T-helper 2 cell (primary cell): ENCODE measurements at places on chromosomes 6 and 20.

DNA sequence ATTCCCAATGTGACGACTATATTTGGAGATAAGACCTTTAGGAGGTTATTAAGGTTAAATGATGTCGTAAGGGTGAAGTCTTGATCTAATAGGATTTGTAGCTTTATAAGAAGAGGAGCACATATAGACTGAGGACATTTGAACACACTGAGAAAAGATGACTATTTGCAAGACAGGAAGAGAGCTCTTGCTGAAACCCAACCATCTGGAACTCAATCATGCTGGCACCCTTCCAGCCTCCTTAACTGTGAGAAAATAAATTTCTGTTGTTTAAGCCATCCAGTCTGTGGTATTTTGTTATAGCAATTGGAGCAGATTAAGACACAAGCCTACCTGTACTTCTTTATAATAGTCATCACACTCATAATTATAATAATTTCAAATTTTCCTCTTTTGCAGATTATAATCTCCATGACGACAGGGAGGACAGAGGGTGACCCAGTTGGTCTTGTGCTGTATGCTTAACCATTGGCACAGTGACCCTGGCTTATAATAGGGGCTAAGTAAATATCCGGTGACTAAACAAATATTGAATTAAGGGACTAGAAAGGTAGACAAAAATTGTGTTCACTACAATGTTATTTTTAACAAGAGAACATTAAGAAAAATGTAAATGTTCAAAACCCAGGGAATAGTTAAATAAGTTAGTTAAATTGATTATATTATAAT, 206.4 kb upstream of the HDDC2 start:
- DNase-seq: no peak

DNA sequence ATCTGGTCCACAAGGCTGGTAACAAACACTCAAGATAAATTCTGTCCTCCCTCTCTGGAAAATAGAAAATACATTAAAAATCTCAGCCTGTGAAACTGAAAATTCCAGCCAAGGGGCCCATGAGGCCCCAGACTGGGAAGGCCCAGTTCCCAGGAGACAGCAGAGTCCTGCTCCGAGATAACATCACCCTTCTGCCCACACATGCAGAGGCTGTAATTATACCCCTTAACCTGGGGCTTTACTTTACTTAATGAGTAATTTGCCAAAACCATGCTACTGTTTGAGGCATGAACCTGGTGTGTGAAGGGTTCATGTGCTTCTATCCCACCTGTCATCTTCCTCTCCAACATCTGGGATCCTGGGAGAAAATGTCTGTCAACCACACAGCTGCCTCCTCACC, 398.9 kb upstream of the SULF2 start:
- DNase-seq: no peak

DNA sequence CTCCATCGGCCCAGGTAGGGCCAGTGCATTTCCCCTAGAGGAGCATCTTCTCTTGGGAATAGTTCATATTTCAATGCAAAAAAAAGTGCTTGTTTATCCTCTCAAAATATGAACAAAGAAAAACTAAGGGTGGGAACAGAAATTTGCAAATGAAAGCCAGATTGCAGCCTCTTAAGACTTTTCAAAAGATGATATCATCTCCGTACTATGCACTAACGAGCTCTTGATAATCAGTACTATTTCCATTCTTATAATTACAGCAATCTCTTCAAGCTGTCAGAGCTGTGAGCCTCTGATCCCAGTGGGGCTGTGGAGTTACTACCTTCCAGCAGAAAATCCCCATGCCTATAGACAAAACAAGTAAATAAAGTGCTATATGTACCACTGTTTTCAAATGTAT, 77.1 kb downstream of the SOD2 start:
- no peak for DNase-seq

GRCh38 chr6:131910219-131910589, 41.0 kb downstream of the CCN2 start:
- DNase-seq: no peak

- peak; percentile 54 for DNase-seq
Measured at GRCh38 chr20:63955281-63955826, 862 bp downstream of the UCKL1 start.

DNA sequence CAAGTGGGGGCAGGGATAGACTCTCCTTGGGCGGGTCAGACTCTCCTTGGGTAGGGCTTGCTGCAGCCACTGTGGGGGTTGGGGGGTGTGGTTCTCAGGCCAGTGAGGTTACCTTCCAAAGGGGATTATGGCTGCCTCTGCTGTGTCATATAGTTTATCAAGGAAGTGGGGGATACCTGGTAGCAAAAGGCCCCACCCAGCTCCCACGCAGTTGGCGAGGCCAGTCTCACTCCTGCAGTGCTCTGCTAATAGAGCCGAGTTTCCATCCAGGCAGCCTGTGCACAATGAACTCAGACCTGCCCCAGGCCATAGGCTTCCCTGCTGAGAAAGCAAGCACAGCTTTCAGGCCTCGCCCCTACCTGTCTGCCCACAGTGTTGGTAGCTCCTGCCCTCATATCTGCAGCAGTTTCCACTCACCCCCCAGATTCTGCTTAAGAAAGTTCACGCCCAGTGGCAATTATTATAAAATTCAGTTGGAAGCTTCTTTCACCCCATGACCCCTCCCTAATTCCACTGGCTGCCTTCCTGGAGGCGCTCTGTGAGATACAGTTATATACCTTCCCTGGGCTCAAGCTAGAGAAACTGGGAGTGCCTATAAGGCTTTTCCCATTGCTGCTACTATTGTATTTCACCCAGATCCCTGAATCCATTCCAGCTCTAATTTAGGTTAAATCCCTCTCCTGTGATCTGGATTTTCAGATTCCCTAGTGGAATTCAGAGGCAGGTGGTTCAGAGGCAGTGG, 56.1 kb downstream of the HDDC2 start:
- no peak for DNase-seq

DNA sequence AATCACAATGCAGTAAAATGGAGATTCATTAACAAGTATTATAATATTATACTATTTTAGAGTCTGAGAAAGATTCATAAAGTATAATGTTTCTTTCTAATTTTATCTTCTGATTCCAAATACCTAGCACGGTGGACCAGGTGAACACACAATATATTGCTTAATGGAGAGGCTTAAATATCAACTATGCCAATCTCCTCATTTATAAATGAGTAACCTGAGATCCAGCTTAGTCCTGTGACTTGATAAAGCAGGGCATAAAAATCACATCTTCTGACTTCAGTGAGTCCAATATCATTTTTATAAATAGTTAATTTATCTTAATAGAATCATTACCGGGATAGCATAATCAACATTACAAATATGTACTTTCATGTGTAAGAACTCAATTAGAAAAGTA, 144.4 kb upstream of the GJE1 start:
- DNase-seq: no peak

DNA sequence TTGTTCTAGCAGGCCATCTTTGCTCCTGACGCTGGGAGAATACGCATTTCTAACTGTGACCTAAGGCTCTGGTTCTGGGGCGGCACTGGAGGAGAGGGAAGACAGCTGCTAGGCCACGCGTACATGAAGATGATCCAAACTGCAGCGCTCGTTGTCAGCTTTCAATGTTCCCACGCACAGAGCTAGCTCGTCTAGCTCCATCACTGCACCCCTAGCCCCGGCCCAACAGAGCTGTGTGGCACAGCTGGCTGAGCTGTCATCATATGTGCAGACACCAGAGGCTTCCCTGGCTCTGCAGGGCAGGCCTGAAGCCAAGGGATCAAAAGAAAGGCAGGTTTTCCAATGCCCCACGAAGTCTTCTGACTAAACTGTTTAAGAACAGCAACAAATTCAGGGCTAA, 124.7 kb downstream of the IRF4 start:
- DNase-seq: no peak

GRCh38 chr6:10736731-10737130, 10.9 kb upstream of the TMEM14B start:
- DNase-seq: no peak

DNA sequence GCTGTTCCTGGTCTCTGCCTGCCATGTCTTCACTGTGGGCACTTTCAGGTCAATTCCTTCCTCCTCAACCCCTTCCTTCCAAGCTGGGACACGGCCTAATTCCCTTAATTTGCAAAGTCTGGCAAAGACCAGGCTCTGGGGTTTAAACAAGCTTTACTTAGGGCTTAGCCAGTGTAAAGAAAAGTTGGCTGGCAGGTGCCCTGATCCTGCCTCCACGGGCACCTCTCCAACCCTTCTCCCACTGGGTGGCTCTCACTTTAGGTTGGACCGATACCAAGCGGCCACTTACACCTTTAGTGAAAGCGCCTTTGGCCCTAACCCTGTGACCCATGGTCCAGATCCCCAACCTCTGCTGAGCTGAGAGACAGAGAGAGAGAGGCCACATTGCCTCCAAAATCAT, 13.7 kb upstream of the MLN start:
- DNase-seq: no peak

GRCh38 chr6:26521600-26522391, 16.4 kb upstream of the HMGN4 start:
- peak; percentile 29 for DNase-seq

- DNase-seq: no peak
Measured at GRCh38 chr6:152118678-152119077, 311.2 kb downstream of the ESR1 start.

- DNase-seq: no peak
Measured at GRCh38 chr6:108869876-108870275, 21.7 kb downstream of the ARMC2 start.

- no peak for DNase-seq
Measured at GRCh38 chr6:110044622-110045021, 66.5 kb downstream of the GPR6 start.

GRCh38 chr6:159038914-159039884, 5.6 kb downstream of the TAGAP start:
- DNase-seq: peak; percentile 65

DNA sequence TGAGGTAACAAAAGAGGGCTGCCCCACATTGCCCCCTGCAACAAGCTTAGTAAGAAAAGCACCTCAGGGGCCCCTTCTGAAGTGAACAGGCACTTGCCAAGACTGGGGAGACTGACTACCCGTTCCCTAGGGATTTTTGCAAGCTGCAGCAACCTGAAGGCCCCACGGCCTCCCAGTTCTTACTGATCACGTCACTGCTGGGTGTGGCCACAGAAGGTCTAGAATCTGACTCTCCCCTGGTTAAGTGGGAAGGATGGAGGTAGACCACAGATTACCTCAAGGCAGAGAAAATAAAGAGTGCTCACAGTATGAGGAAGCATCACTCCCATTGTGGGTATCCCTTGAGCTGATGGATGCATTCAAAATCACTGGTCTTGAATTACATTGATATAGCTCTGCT, 201.5 kb upstream of the KCNQ5 start:
- DNase-seq: no peak

DNA sequence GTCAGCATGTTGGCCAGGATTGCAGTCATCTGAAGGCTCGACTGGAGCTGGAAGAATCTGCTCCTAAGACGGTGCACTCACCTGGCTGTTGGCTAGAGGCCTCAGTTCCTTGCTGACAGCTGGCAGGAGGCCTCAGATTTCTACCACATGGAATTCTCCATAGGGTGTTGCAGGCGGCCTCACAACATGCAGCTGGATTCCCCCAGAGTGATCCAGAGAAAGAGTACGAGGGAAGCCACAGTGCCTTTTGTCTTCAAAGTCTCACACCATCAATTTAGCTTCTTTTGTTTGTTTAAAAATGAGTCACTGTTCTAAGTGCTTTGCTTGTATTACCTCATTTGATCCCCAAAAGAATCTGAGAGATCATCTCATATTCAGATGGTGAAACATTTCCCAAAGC, 65.5 kb upstream of the FYN start:
- DNase-seq: no peak

DNA sequence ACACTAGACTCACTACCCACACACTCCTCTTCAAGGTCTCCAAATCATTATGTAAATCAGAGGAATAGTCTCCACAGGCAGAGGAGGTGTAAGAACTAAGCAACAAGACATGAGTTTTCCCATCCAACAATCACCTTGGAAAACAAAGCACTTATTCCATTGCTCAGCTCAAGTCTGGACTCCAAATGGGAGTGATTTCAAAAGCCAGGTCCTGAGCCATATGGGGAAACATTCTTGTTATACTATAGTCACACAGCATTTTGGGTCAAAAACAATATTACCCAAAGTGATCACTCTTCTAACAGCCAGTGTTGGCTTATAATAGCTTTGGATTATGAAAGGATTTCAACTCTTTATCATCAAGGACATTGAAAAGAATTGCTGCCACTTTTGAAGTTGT, 3.6 kb upstream of the PRPH2 start:
- no peak for DNase-seq

- DNase-seq: no peak
Measured at GRCh38 chr6:16471222-16471909, 233.0 kb downstream of the GMPR start.

- DNase-seq: no peak
Measured at GRCh38 chr6:108165714-108166663, at the start of gene NR2E1. NR2E1 (plus strand) TSS chr6:108166022; CDS start chr6:108166766, 744 bp downstream.

DNA sequence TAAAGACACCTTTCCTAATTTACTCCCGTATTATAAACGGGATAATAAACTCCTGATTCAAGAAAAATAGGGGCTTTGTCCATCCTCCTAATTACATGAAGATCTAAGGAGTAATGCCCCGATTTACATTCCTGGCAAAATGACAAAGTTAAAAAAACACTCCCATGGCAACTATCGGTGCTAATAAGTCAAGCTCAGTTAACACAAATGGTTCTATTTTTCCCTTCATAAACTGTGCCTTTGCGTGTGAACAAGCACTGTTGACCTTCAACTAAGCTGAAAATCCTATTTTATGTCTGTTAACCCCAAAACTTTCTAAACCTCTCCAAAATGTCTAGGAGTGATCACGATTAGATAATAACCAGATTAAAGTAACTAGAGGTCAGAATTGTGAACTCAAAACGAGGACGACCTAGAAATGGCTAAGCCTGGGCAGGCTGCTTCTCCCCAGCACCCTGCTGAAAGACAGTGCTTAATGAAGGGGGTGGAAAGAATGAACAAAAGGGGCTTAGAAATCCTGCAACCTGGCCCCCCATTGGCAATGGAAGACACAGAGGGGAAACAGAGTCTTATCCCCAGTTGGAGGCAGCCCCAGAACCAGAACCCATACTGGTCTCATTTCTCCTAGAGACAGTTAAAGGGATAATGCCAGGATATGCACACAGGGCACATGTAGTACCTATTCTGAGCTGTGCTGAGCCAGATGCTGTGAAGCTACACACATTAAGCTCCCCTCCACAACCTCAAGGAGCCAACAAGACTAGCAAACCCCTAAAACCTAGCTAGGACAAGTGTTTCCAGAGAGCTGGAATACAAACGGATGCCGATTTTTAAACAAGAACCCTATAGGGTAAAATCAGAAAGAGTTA, 23.0 kb downstream of the SLC23A2 start:
- DNase-seq: no peak

- DNase-seq: no peak
Measured at GRCh38 chr6:158461954-158462353, 97.9 kb upstream of the TMEM181 start.

DNA sequence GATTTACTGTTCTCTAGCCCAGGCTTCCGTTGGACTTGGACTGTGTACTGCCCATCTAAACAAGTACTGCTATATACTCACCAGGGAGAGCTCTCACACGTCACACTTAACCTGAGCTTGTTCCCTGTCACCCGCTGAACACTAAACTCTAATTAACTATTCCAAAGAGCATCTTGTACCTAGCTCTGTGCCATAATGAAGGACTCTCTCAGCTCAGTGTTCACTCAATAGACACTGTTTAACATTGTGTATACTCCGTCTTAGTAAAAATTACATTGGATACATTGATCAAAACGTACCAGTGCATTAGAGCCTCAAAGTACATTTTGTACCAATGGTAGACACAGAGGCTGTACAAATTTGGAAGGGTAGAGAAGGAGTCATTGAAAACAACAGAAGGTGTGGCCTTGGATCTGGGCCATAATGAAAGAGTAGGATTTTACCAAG, 55.4 kb upstream of the EPHA7 start:
- DNase-seq: no peak
